Effector memory CD4-positive, alpha-beta T cell (primary cell): ENCODE measurements at places on chromosomes 13 and 19.
A peak's percentile ranks its signal among the peaks of the same experiment; 100 is the strongest.

- DNase-seq, result no peak
These were observed 2896.2 kb downstream of the PCDH9 start for GRCh38 chr13:64333888-64334287.

DNA sequence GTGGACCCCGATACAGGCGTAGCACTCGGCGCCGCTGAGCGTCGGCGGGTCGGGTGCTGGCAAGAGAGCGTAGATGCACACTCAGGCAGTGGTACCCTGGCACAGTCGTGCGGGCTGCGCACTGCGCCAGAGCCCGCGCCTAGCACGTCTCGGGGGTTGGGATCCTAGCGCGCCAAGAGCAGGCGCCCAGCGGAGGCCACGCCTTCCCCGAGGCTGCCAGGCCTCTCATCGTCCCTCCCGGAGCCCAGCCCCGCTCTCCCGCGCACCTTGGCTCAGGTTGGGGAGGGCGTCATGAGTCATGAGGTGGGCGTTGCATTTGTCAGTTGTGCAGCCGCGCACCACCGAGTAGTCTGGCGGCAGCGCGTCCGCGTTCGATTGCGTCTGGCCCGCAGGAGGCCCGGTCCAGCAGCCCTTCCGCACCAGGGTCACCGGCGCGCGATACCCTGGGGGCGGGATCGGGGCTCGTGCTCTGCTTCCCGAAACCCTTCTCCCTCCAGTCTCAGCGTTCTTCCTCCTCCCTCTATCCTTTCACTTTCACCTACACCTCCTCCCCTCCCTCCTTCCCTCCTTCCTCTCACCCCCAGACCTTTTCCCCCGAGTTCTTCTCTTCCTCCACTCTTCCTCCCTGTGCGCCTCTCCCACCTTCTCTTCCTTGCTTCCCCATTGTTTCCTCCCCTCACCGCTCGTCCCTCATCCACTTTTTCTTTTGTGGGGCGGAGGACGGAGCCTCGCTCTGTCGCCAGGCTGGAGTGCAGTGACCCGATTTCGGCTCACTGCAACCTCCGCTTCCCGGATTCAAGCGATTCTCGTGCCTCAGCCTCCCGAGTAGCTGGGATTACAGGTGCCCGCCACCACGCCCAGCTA lies 3.5 kb downstream of the LYPD5 start:
- DNase-seq, result peak; percentile 49

GRCh38 chr13:30435911-30436451 lies 13.7 kb downstream of the UBE2L5 start:
- DNase-seq, result no peak

GRCh38 chr13:46475541-46475991 lies 77.4 kb upstream of the LRCH1 start:
- no peak for DNase-seq

GRCh38 chr13:35285677-35286076 lies 190.8 kb downstream of the MAB21L1 start:
- no peak for DNase-seq

DNA sequence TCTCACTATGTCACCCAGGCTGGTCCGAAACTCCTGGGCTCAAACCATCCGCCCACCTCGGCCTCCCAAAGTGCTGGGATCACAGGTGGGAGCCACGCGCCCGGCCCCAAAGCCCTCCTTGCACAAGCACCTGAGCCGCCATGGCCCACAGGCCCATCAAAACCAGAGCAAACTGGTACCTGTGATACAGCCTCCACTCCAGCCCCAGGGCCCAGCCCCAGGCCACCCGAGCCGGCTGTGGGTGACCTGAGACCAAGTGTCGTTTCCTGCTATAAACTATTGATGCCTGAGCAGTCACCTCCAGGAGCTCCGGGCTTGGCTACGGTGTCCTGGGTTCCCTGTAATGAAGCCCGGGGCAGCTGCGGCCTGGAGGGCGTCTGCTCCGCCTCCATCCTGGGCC lies 9.7 kb upstream of the PTBP1 start:
- DNase-seq, result no peak

DNA sequence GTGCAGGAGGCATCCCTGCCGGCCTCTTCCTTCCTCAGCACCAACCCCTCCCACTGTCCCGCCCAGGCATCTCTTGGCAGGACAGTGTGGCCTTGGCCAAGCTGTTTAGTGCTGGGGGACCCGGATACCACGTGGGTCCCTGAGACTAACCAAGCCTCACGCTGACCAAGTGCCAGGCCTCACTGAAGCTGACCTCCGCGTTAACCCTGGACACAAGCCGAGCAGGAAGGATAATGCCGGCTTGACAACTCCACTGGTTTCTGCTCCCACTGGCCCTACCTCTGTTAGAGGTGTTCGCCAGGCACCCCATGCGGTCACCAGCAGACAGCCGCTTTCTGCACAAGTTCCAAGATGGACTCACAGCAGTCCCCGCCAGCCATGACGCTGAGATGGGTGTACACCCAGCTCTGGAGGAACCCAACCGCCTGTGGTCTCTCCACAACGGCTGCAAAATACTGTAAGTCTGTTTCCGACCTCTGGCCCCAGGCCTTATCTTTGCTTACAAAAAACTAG lies 12.4 kb downstream of the GRTP1 start:
- DNase-seq, result no peak

GRCh38 chr13:111792956-111793355 lies 274.0 kb upstream of the SOX1 start:
- no peak for DNase-seq

DNA sequence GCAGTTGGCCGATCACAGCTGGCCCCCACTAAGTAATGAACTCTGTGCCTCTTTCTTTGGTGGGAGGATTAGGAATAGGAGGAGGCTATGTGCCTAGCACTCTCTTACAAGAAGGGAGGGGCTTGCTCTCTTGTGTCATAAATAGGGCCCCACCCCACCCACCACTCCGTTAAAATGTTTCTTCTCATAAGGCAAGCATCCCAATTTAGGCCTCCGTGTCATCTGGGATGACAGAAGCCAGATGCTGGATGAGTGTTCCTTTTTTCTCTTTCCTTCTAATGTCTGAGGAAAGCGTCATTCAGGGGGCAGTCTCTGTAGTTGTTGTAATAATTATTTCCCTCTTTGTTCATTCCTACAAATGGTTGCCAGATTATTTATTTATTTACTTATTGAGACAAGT lies at the start of gene LIPE:
Gene LIPE (minus strand): TSS at position 76 of the 400 bp plus-strand sequence. CDS start 239 bp downstream, outside the sequence.
- DNase-seq, result no peak

DNA sequence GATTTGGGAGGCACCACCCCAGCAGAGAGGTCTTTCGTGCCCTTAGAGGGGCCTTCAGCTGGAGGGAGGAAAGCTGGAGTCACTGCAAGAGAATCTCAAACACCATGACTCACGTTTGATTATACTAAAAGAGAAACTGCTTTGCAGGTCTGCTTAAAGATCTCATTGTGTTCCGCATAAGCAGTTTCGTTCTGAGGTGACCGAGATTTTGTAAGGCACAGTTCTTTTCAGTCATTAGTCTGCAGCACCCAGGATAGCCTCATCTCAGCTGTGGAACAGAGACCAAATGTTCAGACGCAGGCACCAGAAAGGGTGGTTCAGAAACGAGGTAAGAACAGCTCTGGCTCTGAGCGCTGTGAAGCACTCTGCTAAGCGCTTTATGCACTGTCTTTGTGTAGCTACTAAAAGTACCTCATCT lies 71.2 kb upstream of the GTF3A start:
- no peak for DNase-seq

DNA sequence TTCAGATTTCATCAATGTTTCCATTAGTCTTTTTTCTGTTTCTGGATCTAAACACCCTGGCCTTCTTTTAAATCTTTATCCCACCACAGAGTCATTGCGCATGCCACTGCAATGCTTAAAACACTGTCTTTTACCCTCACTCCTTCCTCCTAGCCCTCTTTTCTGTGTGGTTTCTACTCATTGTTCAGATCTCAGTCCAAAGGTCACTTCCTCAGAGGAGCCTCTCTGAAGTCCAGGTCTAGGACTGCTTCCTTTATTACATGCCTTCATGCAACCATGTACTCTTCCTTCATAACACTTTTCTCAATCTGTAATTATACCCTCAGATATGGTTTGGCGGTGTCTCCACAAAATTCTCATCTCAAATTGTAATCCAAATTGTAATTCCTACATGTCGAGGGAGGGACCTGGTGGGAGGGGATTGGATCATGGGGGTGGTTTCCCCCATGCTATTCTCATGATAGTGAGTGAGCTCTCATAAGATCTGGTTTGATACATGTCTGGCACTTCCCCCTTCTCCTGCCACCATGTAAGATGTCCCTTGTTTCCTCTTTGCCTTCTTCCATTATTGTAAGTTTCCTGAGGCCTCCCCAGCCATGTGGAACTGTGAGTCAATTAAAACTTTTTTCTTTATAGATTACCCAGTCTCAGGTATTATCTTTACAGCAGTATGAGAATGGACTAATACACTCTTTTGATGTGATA lies 808.9 kb downstream of the DIAPH3 start:
- no peak for DNase-seq

GRCh38 chr13:30523211-30523610 lies 57.5 kb upstream of the HMGB1 start:
- DNase-seq, result no peak

DNA sequence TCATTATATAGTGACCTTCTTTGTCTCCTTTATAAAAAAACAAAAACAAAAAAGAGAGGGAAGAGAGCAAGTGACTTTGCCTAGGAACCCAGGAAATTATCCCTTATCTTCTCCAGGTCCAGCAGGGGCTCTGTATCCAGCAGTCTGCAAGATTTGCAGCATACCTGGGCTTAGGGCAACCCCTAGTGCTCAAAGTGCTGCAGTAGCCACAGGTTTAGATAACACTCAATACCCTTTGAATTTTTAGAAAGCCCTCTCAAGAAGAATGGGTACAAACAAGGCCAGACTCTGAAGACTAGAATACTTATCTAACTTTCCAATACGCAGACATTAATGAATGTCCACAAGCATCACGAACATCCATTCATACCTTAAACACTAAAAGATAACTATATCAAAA lies 43.2 kb downstream of the CCNA1 start:
- no peak for DNase-seq

- DNase-seq, result no peak
These were observed 146.8 kb downstream of the KCNRG start for GRCh38 chr13:50162001-50162400.

DNA sequence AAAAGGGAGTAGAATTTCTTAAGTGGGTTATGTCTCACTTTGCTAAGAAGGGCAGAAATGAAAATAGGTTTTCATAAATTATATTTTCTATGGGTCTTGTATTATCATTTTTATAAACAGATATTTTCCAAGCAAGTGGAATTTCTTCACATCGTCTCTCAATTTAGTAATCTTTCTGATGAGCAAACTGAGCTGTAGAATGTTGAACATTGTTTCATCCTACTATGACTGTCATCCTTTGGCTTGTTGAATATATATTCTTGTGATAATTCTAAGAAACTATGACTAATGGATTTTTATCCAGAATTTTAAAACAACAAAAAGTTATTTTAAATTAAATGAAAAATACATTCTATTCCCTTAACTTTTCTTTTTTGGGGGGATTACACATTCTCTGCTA lies 313.8 kb downstream of the ENOX1 start:
- no peak for DNase-seq

- no peak for DNase-seq
These were observed 1236.9 kb downstream of the DIAPH3 start for GRCh38 chr13:58926858-58927257.

- DNase-seq, result no peak
These were observed 96.8 kb downstream of the SUCLA2 start for GRCh38 chr13:47904241-47904640.
